ENCODE measurements at places on chromosomes 5 and 9.

DNA sequence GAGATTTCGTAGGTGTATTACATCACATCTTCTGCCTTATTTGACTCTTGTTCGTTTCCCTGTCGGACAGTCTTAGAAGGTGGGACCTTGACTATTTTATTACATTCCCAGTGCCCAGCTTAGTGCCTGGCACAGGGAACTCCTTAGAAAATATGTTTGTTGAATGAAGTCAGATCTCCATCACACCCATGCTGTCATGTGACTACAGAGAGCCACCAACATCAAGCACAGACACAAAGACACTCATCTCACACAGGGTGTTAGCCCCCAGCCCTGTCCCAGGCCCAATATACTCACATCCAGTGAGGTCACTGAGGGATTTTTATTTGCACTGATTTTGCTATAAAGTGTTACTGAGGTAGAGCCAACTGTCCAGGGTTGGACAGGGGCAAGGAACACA lies 692 bp upstream of the SRA1 start:
- no peak for DNase-seq

DNA sequence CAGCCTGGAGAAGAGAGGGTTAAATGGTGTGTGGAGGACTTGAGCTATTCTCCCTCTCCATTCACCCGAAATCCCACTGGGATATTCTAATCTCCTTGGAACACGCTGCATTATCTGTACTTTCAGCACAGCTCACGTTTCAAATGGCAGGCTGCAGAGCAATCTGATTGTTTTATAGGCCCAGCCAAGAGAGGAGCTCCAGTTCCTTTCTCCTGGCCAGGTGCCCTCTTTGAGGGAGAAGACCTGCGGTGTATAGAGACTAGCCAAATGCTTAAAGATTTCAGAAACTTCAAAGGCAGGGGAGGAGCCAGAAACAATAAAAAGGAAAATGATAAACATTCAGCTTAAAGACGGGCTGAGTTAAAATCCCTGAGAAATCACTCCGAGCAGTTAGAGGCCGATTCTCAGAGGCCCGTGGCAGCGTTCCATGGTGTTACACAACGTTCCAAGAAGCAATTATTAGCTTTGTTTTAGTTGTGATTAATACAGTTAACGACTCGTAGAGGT lies 564.0 kb upstream of the KLF4 start:
- DNase-seq = peak; percentile 80

DNA sequence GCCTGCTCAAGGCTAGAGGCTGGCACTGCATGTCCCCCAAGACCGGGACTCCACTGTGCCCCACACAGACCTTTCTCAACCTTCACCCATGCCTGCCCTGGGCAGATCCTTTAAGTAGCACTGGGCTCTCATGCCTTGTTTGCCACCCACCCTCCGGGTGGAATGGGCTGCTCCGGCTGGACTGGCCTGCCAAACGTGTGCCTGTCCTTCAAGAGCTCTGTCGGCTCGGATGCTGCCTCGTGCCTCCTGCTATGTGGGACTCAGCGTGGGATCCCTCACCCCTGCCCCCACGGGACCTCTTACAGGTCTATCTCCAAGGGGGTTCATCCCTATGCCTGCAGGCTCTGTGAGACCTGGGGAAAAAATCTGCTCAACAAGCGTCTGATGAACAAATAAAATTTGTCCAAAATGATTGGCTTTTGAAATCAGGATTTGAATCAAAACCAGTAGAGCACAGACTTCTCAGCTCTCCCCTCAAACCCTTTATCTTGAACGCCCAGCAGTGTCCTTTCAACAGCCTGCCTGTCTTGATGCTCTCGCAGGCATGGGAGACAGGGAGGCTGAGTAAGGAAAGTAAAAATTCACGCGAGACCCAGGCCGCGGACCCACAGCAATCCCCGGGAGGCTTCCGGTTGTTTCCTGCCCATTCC lies 56.3 kb downstream of the CRB2 start:
- DNase-seq = no peak

GRCh38 chr5:40227366-40227765 lies 452.3 kb upstream of the PTGER4 start:
- no peak for DNase-seq

GRCh38 chr5:77073667-77074066 lies 13.4 kb downstream of the ZBED3 start:
- DNase-seq = no peak

All from aorta (tissue), 5 donors.